Activated T-cell treated with anti-CD3 and anti-CD28 coated beads, Interleukin-2, amount 50 U/mL, for 4 hours (primary cell): ENCODE measurements at places on chromosomes 1 and 21.

DNA sequence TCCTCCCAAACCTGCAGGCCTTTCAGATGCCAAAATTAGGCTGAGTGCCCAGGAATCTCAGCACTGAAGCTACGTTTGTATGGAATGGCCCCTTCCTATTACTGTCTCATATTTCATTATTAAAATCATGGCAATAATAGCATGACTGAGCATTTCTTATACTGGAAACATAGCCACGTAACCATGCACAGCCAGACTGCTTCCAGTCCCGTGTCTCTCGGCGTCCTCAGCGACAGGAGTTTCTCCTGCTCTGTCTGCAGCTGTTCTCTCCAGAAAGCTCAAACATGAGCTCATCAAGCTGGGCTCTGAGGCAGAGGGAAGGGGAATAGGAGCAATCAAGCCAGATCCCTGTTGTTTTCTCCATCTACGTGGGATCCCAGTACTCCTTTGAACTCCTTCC, 104.0 kb downstream of the CDC7 start:
- no peak for DNase-seq

DNA sequence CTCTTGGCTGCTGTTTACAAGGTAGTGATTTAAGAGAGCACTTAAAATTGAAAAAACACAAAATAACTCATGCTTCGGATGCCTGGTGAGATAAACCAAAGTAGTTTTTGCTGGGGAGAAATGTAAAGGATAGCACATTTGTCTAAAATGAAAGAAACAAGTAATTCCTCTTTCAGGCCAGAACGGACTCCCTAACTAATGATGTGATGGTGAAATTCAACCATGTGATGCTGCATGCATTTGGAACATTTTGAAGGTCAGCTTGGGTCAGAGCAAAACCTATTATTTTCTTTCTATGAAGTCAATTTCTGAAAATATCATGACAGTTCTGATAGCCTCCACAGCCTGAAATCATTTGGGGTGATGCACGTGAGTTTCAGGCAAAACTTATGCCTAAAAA, 27.6 kb downstream of the NMNAT2 start:
- DNase-seq: no peak

DNA sequence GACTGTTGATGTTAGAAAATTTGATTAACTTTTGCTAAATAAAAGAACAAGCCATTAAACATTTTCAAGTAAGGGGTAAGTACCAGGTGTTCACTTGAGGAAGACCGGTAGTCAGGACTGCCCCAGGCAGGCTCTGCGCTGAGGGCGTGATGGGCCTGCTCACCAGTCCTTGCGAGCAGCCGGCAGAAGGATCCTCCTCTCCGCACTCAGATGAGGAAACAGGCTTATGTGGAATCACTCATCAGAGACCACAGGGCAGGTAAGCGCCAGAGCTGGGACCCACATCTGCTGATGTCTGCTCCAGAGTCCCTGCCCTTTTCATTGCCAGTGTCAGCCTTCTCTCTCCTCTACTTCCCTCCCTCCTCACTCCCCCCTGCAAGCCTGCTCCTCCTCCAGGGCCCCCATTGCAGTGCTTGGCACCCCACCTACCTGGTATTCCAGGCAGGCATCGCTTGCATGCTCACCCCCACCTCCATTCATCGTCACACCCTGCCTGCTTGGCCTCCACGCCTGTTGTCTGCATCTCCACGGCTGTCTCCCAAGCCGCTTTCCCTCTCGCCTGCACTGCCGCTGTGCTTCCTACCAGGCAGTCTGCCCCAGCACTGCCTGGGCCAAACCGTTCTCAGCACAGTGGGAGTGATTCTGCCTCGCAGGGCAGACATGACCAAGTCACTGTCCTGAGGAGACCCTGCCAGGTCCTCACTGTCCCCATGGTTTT, 24.7 kb upstream of the KDM4A start:
- DNase-seq: no peak

DNA sequence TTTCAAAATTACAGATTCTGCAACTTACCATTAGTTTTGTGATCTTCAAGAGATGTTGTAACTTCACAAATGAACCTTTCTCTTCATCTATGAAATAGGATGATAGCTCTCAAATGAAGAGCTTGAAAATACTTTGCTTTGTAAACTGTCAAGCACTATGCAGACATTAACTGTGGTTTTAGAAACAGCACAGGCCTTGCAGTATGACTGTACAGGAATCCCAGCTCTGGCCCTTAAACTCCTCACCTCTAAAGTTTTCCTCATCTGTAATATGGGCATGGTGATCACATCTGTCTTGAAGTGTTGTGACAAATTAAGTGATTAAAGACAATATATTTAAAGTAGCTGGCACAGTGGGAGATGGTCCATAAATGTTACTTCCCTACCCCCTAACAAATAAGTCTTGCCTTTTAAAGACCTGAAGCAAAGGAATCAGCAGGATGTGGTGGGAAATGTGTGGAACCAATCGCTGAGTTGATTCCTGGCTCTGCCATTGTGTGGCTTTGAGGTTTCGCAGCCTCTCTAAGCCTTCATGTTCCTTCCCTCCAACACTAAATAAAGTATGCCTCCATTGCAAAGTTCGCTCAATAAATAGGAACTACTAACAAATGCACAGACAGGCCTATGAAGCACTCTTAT, 5.5 kb upstream of the PTP4A2 start:
- no peak for DNase-seq

DNA sequence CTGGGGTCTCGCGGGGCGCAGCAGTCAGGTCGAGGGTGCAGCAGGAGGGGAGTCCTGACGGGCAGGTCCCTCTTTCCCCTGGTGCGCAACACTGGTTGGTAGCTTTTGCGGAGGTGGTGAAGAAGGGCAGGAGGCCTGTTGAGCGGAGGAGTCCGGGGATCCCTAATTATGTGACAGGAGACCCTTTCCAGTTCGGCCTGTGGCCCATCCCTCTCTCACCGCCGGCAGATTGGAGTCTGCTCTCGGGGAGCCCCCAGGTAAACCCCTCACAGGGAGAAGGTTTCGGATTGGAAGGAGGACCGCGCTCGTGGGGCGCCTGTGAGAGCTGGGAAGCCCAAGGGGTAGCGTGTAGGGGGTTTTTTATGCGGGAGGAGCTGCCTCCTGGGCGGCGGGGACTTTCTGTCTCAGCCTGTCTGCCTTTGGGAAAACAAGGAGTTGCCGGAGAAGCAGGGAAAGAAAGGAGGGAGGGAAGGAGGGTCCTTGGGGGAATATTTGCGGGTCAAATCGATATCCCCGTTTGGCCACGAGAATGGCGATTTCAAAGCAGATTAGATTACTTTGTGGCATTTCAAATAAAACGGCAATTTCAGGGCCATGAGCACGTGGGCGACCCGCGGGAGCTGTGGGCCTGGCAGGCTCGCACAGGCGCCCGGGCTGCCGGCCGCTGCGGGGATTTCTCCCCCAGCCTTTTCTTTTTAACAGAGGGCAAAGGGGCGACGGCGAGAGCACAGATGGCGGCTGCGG, 9.5 kb downstream of the SIM2 start:
- no peak for DNase-seq

DNA sequence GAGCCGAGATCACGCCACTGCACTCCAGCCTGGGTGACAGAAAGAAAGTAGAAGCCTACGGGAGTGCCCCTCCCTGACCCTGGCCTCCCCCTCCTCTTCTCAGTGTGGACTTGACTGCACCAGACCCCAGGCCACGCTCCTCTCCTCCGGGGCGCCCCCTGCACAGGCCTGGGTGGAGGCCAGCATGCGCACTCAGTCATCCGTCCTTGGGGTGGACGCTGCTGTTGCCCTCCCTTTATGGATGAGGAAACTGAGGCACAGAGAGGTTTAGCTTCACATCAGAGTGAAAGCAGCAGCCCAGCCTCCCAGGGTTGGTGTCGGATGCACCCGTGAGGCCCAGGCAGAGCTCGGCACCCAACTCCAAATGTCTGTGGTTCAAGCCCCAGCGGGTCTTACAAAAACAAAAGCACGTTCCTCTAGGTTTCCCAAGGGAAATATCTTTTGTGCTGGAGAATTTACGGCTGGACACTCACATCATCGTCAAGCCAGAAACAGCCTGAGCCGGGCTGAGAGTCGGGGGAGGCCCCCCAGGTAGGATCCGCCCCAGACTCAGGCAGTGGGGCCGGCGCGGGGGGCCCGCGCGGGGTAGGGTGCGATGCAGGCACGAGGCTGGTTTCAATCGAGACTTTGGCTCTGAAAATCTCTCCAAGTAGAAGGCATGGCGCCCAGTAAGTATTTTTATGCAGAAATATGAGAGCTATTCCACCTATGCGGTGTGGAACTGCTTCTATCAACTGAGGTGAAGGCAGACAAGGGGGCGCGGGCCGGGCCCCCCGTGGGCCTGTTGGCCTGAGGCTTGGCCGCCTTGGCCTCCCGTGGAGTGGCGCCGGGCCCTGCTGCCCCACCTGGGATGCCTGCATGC, 36.6 kb downstream of the MORN1 start:
- DNase-seq: no peak

DNA sequence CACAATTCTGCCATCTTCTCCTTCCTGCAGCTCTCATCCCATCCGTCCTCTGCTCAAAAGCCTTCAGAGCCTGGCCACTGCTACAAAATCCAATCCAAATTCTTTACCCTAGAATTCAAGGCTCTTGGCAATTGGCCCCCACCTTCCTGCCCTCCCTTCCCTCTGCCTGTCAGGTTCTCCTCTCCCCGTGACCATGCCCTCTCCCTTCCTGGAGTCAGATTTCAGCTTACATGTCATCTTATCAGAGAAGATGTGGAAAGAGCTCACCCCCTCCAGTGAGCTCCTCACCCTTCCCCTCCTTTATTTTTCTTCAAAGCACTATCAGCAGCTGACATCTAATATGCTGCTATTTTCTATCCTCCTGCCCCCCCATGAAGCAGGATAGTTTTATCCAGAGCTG, 86.9 kb downstream of the GRIK3 start:
- no peak for DNase-seq

DNA sequence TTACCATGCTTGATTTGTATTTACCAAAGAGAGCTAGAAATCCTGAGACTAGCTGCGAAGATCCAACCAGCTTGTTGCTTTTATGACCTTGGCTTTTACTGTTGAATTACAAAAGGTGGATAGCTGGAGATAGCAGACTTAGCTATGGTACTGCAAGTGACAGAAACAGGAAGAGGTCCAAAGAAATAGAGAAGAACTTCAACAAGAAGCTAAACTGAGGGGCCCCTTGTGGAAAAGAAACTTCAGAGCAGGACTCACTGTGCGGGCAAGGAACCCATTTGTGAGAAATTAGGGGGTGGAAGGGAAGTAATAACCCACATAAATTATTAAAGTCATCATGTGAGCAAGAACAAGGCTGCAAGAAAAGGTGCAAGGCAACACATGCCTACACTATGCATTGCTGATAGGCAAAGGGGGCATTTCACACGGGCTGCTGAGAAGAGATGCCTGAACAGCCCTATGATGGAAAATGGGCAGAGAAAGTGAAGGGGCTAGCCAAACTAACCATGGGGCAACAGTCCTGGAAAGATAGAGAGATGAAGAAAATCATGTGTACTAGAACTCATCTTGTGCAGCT, 116.6 kb upstream of the PRDX6 start:
- DNase-seq: no peak

DNA sequence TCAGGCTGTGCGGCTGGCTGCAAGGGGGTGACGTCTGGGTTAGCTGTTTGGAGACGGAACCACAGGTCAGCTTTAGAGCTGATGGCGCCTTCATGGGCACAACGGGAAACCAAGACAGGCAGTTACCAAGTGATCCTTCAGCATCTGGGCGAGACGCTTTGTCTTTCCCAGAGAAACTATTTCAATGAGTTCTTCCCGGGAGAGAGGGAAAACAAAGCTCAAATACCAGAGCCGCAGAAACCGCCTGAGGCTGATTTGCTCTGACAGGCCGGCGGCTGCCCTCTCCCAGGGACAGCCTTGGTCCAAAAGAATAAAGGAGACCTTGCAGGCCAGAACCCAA, 76.5 kb downstream of the CD58 start:
- DNase-seq: no peak

DNA sequence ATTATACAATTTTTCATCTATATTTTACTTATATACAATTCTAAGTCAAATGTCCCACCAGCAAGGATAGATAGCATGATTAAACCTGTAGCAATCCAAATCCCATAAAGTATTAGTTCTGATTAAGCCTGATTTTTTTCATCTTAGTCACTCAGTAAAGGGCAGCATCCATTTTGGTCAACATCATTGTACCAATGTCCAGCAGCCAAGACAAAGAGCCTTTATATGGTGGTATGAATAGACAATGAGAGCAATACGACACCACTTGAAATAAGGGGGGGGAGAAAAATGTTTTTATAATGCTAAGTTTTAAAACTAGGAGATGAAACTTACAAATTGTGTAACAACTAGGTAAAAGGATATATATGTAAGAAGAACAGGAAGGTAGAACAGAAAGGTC, 7.4 kb downstream of the ZNF644 start:
- no peak for DNase-seq

DNA sequence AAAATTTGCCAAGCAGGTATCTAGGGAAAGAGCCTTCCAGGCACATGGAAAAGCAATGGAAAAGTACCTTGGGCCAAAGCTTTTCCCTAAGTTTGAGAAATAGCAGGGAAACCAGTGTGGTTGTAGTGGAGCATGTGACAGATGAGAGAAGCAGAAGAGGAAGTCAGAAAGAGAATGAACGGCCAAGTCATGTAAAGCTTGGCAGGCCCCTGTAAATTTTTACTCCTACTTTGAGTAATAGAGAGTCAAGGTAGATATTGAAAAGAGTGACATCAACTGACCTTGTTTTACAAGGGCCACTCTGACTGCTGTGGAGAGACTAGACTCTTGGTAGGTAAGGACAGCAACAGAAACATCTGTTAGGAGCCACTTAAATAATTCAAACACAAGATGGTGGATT, 180.9 kb upstream of the PRMT6 start:
- DNase-seq: no peak

DNA sequence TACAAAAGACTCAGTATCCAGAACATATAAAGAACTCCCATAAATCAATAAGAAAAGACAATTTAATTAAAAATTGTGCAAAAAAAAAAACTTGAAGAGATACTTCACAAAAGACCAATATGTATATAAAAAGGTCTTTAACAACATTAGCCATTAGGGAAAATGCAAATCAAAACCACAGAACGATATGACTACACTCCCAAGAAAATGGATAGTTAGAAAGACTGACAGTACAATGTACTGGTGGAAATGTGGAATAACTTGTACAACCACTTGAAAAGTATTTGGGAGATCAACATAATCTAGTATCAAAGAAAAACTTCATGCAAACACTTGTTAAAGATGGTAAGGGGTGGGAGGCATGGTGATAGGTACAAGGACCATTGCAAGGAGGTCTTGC, 3.9 kb upstream of the CLCA1 start:
- DNase-seq: no peak

DNA sequence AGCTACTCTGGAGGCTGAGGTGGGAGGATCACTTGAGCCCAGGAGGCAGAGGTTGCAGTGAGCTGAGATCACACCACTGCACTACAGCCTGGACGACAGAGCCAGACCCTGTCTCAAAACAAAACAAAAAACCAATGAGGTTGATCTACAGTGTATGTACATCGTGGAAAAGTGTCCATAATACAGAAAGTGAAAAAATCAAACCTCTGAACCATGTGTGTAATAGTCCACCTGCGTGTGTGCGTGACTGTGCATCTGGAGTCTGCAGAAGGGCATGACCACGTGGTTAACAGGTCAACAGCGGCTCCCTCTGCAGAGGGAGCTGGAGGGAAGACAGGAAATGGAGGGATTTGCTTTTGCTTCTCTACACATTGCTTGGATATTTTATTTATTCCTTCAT, 32.4 kb upstream of the ENO1 start:
- no peak for DNase-seq

- no peak for DNase-seq
These were observed 17.8 kb downstream of the GBP6 start for GRCh38 chr1:89381618-89382017.

GRCh38 chr1:229035748-229036082, 235.2 kb upstream of the RAB4A start:
- DNase-seq: no peak
